Right renal cortex interstitium (tissue), 3 donors: ENCODE measurements at places on chromosomes 3 and 15. TPM values are rescaled to one million over a fixed set of nuclear protein-coding genes. Genes with fewer than 3 reads are reported as not detected.

The CELF6 gene
- 3.0 TPM for polyA plus RNA-seq

DNA sequence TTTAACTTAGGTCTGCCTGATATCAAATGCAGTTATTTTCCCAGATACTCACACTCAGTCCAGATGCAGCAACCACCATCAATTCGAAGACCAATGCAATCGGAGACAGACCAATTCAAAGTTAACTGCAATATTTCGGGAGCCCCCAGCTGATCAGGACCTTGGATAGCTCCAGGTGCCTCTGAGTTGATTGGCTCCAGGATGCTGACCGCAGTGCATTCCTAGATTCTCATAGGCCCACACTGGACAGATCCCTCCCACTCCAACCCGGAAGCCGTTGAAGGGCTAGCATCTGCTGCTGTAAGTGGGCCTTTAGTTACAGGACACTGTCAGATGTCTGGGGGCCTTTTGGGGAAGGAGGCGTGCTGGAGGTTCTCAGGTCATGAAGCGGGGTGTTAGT, 89.5 kb upstream of the ATP2B2 start:
- DNase-seq: peak; percentile 63

DNA sequence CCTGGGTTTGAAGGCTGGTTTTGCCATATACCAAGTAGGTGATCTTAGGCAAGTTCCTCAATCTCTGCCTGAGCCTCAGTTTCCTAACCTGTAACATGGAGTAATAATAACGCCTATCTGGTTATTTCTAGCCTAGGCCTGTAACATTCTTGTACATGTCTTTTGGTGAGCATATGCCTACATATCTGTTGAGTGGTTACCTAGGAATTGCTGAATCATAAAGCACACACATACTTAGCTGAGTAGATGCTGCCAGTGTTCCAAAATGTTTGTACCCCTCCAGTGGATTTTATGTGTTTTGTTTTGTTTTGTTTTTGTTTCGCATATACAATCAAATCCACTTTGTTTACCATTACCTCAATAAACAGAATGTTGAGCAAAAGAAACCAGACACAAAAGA, 17.4 kb upstream of the MFGE8 start:
- DNase-seq: no peak

DNA sequence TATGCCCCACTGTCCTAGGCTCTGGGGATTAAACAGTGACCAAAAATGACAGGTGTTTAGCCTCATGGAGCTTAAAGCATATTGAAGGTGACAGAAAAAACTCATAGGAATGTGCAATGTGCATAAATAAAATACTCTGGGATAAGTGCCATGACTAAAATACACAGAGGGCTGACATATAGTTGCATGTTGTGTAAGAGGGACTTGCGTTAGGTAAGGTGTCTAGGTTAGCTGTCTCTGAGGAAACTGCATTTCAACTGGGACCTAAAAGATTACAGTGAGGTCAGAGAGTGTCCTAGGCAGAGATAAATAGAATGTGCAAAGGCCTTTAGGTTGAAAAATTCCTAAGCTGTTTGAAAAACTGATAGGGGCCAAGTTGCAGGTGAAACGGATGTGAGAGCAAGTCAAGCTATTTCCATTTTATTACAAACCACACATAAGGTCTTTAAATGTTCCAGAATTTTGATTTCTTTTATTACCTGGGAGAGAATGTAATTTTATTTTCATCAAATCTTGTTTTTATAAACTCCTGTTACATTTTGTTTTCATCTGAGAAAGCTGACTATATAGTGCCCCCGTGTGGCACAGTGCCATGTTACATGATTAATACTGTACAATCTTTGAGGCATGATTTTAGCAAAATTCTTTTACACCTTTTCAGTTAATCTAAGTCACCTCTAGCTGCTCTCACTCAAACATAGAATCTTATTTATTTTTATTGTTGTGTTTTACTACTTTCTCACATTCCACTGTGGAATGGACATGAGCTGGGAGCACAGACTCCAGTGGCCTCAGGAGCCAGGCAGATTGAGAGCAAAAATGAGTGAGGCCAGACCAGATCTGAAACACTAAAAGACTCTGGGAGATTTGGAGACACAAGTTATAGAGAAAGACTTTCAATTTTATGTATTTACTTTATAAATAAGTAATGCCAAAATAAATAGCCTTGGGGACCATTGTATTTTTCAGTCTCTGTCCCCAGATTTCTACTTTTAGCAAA, 259.6 kb upstream of the ZNF717 start:
- DNase-seq: no peak

DNA sequence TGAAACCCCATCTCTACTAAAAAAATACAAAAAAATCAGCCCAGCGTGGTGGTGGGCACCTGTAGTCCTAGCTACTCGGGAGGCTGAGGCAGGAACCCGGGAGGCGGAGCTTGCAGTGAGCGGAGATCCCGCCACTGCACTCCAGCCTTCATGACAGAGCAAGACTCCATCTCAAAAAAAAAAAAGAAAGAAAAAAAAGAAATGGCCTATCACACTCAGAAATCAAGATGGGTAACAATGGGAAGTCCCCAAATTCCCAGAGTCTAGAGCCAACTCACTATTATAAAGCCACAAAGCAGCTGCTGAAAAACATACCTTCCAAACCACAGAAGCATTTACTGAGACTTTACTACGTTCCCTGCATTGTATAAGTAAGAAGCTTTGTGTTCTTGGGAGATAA, 7.5 kb downstream of the HDGFL3 start:
- no peak for DNase-seq

- no peak for DNase-seq
Measured at GRCh38 chr3:62956411-62956810, 81.2 kb upstream of the CADPS start.

DNA sequence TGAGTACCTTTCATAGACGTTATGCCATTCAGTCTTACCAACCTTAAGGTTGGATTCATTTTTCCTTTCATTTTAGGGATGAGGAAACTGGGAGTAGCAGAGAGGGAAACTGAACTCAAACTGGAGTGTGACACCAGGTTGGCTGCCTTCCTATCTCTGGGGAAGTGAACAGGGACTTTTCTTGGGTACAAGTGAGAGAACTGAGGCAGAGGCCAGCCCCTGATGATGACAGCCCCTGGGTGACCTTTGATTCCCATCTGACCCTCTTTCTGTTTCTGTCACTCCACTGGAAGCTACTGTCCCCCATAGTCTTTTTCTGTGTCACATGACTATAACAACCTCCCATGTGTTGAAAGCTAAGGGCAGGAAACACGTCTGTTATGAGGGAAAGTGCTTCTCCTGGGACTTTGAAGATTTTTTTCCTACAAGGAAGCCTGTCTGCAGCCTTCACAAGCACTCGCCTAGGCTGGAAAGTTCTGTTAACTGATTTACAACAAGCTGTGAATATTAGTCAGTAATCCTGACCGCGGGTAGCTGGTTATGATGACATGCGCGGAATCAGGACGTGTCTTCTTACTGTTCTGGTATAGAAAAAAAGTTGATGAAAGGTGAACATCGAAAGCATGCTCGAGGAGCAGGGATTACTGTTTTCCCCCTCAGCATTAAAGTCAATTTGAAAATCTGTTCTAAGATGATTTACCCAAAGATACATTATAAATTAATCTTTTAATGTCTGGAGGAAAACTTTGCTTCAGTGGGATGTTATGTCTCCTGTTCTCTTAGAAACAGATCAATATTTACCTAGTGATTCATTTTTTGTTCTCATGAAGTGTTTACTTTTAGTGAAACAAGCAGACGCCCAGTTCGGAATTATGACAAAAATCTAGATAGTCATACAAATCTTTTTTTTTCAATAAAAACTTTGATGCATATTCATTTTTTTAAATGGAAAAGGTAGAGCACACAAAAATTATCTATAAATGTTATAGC, 31.5 kb downstream of the ABHD2 start:
- no peak for DNase-seq

The TRANK1 gene
- polyA plus RNA-seq: 5.8 TPM

DNA sequence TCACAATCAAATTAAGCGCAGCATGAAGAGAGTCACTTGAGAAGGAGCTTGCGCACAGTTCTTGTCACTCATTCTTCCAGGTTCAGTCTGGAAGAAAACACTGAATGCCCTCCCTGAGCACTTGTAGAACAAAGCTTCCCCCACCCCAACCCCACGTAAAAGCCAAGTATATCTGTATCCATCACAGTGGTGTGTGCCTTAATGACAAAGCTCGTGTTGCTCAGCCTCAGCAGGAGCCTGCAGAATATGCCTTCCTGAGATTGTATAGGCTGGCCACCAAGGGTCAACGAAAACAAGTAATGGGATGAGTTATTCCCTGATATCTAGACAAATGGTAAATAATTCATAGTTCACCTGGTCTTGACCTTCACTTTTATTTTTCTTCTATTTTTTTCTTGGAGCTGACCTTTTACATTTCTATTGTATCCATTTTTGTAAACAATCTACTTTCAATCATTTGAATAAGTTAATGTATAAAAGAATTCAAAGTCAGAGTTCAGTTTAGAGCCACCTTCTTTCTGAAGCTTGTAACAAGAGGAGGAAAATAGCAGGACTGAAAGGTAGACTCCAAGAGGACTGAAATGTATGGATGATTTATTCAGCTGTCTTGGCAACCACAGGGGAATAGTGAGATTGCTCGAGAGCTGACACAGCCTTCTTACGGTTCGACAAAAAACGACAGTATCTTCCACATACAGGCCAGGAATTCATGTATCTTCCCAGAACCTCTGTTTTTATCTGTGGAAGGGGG, 405.5 kb upstream of the TPM1 start:
- DNase-seq: no peak

DNA sequence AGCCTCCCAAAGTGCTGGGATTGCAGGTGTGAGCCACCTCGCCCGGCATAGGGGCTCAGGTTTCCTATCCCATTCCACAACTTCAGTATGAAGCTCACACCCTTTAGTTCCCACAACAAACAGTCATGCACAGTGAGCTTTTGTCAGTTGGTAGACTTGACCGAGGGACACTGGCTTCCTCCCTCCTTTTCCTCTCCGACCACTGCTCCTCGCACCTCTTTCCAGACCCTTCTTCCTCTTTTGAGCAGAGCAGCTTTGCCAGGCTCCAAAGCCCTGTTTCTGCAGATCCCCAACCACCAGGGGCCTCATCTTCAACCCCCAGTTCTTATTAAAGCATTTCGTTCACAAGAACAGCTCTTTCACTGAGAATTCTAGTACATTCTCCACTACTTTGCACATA, 12.7 kb upstream of the CILP start:
- DNase-seq: no peak

DNA sequence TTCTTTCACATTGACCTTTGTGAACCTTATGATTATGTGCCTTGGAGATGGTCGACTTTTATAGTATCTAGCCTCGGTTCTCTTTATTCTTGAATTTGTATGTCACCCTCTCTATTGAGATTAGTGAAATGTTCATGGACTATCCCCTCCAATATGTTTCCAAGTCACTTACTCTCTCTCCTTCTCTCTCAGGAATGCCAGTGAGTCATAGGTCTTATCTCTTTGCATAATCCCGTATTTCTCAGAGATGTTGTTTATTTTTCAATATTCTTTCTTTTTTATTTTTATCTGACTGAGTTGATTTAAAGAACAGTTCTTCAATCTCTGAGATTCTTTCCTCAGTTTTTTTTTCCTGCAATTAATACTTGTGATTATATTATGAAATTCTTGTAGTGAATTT, 411.6 kb upstream of the CADM2 start:
- no peak for DNase-seq

DNA sequence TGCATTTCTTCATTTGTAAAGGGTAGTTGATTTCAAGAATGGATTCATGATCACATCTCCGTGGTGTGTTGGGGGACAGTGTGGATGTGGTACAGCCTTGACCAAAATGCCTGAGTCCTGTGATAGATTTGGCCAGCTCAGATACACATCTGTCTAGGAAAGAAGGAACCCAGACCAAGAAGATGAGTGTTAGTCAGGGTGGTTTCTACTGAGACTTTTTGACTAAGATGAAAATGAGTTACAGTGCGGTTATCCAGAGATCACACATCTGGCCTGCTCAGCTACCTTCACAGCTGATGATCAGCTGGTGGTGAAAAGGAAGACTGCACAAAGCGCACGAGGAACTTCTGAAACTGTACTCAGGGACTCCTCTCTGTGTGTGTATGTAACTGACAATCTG, 68.0 kb downstream of the FNDC3B start:
- DNase-seq: no peak

The POPDC2 gene
- polyA plus RNA-seq: 3.8 TPM

GRCh38 chr3:12653747-12654146, 10.2 kb downstream of the RAF1 start:
- no peak for DNase-seq

GRCh38 chr3:5181469-5182141, 5.9 kb upstream of the EDEM1 start:
- DNase-seq: no peak
